ENCODE measurements at places on chromosomes 3 and 15.

DNA sequence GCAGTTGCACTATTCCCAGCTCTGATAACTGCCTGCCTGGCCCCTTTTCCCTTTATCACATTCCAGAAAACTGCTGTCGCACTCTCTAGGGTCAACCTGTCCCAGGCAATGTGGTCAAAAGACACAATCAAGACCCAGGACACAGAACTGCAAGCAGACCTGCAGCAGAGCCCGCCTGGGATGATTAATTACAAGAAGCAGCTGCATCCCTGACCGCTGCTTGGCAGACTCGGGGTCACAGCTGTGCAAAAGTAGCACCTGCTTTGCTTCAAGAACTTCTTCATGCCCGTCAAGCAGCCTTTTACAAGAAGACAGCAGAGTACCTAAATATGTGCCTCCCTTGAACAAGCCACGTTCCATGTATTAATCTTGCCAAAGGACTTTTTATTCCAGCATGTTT is 120.0 kb upstream of the ST8SIA2 start:
- DNase-seq, result no peak

- DNase-seq, result no peak
These were observed 190.6 kb downstream of the SHQ1 start for GRCh38 chr3:72657666-72658065.

GRCh38 chr3:98765721-98766120 is 2.6 kb downstream of the ST3GAL6 start:
- no peak for DNase-seq

GRCh38 chr3:12906141-12906915 is 65.0 kb upstream of the RPL32 start:
- no peak for DNase-seq

DNA sequence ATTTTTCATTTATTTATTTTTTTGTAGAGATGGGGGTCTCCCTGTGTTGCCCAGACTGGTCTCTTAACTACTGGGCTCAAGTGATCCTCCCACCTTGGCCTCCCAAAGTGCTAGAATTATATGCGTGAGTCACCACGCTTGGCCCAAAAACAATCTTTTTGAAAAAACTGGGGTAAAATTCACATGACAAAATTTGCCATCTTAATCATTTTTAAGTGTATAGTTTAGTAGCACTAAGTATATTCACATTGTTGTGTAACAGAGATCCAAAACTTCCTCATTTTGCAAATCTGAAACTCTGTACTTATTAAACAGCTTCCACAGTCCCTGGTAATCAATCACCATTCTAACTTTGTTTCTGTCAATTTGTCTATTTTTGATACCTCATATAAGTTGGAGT is 5.2 kb downstream of the SNX1 start:
- no peak for DNase-seq

DNA sequence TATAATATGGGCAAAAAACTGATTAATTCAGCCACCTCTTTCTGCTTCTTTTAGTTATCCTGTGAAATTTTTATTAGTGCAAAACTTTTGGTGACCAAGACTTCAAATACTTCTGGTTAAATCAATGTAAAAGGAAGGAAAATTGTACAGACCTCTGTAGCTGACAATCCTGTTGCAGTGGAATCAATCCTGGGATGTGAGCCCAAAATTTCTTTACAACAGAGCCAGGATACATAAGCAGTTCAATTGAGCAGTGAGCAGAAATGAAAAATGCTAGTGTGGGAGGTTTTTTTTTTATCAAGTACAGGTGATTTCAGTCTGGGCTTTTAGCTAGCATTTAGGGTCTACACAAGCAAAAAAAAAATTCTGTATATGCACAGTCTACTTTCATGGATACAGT is 398.0 kb downstream of the OTOL1 start:
- DNase-seq, result no peak

- DNase-seq, result no peak
These were observed 168.9 kb downstream of the CNTN3 start for GRCh38 chr3:74445541-74445940.
